Activated CD4-positive, alpha-beta memory T cell treated with anti-CD3 and anti-CD28 coated beads for 36 hours (primary cell): ENCODE measurements at places on chromosomes 1 and 21. TPM values are rescaled to one million over a fixed set of nuclear protein-coding genes. Genes with fewer than 3 reads are reported as not detected.

- H3K36me3 ChIP-seq = peaks cover 4% of the 10 kb centered on the region
- H3K27me3 ChIP-seq = peaks cover 2% of the 10 kb centered on the region
- H3K4me3 ChIP-seq = no peak overlapping the region
Measured at GRCh38 chr1:67285780-67286488, 21.7 kb upstream of the IL12RB2 start.

DNA sequence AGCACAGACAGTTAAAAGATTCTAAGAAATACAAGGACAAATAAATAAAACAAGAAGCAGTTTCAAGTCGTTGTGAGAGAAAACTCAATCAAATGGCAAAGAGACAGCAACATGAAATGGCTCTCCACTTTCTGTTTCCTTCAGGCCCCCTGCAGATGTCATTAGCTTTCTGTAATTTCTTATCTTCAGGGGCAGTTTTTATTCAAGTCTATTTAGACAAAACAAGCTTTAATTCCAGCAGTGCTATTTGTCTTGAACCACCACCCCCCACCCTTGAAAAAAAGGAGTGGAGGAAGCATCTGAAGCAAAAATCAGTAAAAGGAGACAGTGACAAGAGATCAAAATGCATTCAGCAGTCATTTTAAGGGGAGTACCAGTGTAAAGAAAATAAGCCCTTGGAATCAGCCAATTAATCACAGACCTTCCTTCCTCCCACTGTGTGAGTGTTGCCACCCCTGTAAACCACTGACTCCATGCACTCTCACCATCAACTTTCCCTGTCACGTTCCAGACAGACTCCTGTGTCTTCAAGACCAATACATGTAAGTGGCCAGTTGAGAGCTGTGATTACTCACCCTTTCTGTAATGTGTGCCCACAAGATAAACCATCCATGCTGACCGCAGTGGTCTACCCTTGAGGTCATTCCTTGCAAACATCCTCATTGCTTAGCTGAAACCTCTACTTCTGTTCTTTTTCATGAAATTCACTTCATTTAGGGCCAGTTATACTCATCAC is 136.1 kb upstream of the HOOK1 start:
- H3K4me1 ChIP-seq = no peaks in the 10 kb centered on the region
- no peak overlapping the region for H3K4me3 ChIP-seq
- H3K27ac ChIP-seq = no peak overlapping the region
- no peak for DNase-seq

Gene VWA5B1
- not detected for total RNA-seq

Gene KIAA1614
- total RNA-seq = not detected

- no peak overlapping the region for H3K4me3 ChIP-seq
- no peak for DNase-seq
- peaks cover 3% of the 10 kb centered on the region for H3K27me3 ChIP-seq
Measured at GRCh38 chr1:20790785-20791184, 3.7 kb upstream of the HP1BP3 start.

Gene ADAMTS4
- 2.3 TPM for total RNA-seq

- no peaks in the 10 kb centered on the region for H3K4me1 ChIP-seq
- no peak overlapping the region for H3K4me3 ChIP-seq
- no peaks in the 10 kb centered on the region for H3K36me3 ChIP-seq
- no peak for DNase-seq
- no peak overlapping the region for H3K27ac ChIP-seq
- H3K27me3 ChIP-seq = no peaks in the 10 kb centered on the region
Measured at GRCh38 chr1:99532276-99532580, 113.7 kb upstream of the PALMD start.

DNA sequence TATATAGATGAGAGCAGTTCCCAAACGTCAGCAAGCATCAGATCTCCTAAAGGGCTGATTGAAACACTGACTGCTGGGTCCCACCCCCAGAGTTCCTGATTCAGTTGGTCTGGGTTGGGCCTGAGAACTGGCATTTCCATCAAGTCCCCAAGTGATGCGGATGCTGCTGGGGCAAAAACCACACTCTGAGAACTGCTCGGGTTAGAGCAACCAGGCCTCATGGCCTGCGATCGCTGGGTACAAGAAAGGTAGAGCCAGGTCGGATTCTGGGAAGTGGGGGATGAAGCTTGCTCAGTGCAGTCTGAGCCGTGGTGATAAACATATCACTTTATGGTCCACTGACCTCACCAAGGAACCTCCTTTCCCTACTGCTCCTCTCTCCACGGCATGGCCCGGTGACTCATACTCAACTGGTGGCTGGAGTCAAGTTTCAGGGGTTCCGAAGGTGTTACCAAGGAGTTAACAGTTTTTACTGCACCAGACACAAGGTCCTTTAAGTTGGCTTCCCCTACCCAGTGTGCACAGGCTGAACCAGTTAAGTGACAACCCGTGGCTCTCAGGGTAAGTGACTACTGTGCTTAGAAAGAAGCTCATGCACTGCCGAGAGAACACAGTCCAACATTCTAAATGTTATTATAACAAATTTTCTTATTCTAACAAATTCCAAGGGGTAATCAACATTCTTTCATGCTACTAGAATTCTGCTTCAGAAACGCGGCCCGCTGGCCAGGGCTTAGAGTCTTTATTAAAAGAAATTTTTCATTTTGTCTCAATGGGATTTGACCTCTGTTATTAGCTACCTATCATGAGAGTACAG is 153.5 kb downstream of the TGFBR3 start:
- DNase-seq = peak; percentile 65
- peaks cover 50% of the 10 kb centered on the region for H3K4me1 ChIP-seq
- H3K36me3 ChIP-seq = peaks cover 18% of the 10 kb centered on the region

DNA sequence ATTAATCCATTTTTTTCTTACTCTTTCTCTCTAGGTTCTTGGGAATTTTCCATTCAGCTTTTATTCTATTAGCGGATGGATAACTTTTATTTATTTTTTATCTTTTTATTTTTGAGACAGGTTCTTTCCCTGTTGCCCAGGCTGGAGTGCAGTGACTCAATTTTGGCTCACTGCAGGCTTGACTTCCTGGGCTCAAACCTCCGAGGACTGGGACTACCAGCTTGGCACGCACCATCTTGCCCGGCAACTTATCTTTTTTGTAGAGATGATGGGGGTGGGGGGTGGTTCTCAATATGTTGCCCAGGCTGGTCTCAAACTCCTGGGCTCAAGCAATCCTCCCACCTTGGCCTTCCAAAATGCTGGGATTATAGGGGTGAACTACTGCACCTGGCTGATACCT is 36.1 kb upstream of the CHIT1 start:
- H3K4me1 ChIP-seq = peaks cover 9% of the 10 kb centered on the region
- no peaks in the 10 kb centered on the region for H3K27me3 ChIP-seq
- H3K4me3 ChIP-seq = no peak overlapping the region
- H3K36me3 ChIP-seq = no peaks in the 10 kb centered on the region

DNA sequence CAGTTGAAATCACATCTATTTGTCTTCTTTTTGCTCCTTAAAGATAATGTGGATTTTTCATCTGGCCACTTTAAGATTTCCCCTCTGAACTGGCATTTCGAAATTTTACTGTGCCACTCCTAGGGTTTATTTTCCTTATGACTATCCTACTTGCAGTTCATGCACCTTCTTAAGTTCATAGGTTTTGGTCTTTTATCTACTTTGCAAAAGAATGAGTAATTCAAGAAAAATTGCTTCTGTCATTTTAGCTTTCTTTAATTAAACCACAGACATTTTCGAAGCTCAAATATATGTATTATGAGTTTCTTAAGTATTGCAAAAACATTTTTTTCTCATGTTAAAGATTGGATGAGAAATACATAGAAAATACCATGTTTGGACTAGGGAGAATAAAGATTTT is 1244.8 kb upstream of the TMPRSS15 start:
- H3K27ac ChIP-seq = no peak overlapping the region
- no peak for DNase-seq

DNA sequence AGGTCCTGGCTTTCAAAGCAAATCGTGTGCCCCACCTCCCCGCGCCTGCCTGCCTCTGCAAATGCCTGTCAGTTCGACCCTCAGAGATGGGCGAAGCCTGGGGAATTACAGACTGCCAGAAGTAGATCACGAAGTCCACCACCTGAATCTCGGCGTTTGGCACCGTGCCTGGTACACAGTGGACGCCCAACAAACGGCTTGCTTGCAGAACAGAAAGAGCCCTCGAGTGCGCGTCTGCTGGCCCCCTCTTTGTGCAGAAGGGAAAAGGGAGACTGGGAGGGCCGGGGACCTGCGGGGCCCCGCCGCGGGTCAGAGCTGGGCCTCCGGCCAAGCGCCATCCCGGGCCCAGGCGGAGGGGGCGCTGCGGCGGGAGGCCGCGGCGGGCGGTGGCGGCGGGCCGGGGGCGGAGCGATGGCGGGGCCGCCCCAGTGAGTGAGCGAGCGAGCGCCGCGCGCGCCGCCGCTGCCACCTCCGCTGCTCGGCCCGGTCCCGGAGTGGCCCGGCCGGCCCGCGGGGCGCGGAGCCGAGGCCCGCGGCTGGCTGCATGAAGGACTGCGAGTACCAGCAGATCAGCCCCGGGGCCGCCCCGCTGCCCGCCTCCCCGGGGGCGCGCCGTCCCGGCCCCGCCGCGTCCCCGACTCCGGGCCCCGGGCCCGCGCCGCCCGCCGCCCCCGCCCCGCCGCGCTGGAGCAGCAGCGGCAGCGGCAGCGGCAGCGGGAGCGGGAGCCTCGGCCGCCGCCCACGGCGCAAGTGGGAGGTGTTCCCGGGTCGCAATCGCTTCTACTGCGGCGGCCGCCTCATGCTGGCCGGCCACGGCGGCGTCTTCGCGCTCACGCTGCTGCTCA is at the start of gene ZDHHC18:
Gene ZDHHC18 (plus strand): TSS at position 428 of the 845 bp plus-strand sequence. CDS start 117 bp downstream, at position 545.
- H3K27me3 ChIP-seq = no peaks in the 10 kb centered on the region
- peaks cover 41% of the 10 kb centered on the region for H3K4me1 ChIP-seq
- peaks cover 25% of the 10 kb centered on the region for H3K36me3 ChIP-seq
- peak within 1 kb of the TSS; percentile 94 for H3K4me3 ChIP-seq
- DNase-seq = peak; percentile 79

- peaks cover 24% of the 10 kb centered on the region for H3K4me1 ChIP-seq
- peaks cover 25% of the 10 kb centered on the region for H3K36me3 ChIP-seq
- no peak overlapping the region for H3K27ac ChIP-seq
- H3K27me3 ChIP-seq = no peaks in the 10 kb centered on the region
- no peak for DNase-seq
- H3K4me3 ChIP-seq = no peak overlapping the region
Measured at GRCh38 chr1:85707267-85707989, 805 bp downstream of the ZNHIT6 start.
